Breast epithelium (tissue), 4 donors: ENCODE measurements at places on chromosomes 6 and 20. TPM values are rescaled to one million over a fixed set of nuclear protein-coding genes. Genes with fewer than 3 reads are reported as not detected.

DNA sequence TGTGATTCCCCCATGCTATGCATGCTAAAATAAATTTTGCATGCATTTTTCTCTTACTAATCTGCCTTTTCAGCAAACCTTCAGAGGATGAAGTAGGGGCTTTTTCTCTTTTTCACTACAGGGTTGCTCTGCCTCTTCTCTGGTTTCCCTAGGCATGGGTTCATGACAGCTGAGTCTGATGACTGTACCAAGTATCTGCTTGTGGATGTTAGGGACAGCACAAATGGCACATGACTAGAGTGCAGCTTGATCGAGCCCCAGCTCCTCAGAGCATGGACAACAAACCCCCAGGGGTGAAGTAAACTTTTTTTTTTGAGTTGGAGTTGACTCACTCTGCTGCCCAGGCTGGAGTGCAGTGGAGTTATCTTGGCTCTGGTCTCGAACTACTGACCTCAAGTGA is 57.1 kb upstream of the GCM1 start:
- DNase-seq, result no peak

DNA sequence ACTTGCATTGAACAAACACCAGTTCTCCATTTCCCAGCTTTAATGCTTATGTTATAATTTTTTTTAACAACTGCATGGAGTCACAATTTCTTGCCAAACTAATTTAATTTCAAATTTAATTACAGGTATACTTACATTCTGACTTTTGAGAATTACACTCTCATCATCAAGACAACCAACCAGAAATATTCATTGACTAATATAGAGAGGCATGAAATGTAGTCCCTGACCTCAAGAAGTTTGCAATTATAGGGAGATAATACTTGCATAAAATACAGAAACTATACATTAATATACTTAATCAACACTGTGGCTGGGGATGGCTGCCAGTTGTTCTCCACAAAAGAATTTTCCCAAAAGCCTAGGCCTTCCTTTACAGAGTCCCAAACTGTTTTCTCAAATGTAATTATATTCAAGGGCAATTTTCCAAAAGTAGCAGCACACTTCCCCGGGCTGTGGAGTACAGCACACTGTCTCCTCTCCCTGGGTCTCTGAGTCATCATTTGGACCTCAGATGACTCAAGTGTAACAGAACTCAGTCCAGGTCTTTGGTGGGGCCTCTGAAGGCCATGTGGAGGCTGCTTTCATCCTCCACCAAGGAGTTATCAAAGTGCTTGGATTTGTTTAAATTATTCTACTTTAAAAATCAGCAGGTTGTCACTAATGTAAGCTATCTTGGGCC is 114.1 kb downstream of the KIF16B start:
- DNase-seq, result no peak

DNA sequence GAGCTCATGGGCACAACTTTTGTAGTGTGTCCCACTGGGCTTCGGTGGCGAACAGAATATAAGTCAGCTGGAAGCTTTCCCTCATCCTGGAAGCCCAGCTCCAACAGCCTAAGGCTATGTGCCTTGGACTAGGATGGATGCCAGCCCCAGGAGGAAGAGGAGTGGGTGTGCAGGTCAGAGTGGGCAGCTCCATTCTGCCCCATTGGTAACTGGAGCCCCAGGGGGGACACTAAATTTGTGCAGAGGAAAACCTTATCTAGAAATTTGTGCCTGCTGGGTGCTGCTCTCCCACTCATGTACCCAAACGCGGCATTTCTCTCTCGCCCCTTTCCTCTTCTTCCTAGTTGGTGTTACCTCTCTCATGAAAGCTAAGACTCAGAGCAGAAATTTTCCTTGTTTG is 253.9 kb upstream of the MAN1A1 start:
- DNase-seq, result no peak

- DNase-seq, result no peak
Measured at GRCh38 chr20:22675341-22675740, 91.0 kb upstream of the FOXA2 start.

The DDX39B gene
- total RNA-seq, result 334 TPM
